ENCODE measurements at places on chromosomes 6 and 20.

DNA sequence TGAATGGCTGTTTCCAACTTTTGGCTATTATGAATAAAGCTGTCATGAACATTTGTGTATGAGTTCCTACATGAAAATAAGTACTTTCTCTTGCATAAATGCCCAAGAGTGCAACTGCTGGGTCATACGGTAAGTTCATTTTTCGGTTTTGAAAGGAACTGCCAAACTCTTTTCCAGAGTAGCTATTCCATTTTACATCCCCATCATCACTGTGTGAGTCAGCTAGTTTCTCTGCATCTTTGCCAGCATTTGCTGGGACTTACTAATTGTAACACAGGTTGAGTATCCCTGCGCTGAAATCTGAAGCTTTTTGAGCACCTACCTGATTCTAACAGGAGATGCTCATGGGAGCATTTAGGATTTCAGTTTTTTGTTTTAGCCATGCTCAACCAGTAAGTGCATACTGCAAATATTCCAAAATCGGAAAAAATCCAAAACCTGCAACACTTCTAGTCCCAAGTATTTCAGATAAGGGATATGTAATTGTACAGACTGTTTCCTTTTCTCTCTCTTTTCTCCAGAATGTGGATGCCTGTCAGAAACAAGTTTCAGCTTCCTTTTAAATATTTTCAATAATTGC is 118.4 kb downstream of the DTNBP1 start:
- no peak for DNase-seq

- no peak for DNase-seq
Measured at GRCh38 chr6:116631379-116631990, 15.2 kb downstream of the RSPH4A start.

GRCh38 chr6:3937438-3937837 is 88.3 kb downstream of the FAM50B start:
- no peak for DNase-seq

DNA sequence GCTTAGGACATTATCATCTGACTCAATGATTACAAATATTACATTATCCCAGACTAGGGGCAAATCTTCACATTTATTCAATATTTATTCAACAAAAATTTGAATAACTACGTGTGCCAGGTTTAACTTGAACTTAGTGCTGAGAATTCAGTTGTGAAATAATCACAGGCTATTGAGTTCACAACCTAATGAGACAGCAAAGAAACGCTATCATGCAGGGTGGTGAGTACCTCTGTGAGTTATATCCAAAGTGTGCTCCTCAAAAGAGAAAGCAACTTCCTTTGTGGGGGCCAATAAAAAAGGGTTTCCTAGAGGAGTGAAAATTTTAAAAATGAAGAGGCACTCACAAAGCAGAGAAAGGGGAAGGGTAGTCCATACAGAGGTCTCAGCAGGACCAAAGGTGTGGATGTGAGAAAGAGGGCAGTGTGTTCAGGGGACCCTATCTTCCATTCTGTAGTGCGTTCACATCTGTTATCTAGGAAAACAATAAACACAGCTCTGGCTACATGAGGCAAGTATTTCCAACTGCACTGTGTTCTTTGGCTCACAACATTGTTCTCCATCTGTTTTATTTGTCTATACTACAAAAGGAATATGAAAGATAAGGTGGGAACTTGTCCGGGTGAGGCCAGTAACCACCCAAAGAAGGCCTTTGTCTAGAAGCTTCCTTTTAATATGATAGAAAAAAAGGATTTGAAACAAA is 155.4 kb upstream of the MARCKS start:
- no peak for DNase-seq

DNA sequence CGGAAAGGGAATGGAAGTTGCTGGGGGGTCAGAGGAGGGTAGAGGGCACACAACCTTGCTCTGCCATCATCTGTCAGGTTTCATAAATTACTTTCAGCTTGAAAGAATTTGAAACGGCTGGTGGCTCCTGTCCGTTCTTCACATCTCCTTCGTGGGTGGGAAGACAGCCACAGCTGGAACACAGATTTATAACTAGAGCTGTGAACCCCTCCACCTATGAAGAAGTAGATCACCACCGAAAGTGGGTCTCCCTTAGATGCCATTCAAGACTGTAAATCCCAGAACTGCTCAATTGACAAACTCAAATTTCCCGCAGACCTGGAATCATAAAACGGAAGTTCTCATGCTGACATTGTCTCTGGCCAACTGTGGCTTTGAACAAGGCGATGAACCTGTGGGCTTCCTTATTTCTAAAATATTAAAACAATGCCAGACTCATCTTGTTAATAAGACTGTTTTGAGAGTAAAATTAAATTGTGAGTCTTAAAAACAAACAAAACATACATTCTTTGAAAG is 65.3 kb downstream of the BTBD3 start:
- DNase-seq = no peak

- no peak for DNase-seq
Measured at GRCh38 chr6:157494132-157494710, 113.2 kb downstream of the ZDHHC14 start.

- no peak for DNase-seq
Measured at GRCh38 chr6:119079283-119079809, 882 bp upstream of the FAM184A start.

GRCh38 chr6:77245026-77245425 is 218.3 kb downstream of the HTR1B start:
- DNase-seq = no peak

GRCh38 chr6:13883966-13884365 is 40.8 kb upstream of the RNF182 start:
- no peak for DNase-seq

DNA sequence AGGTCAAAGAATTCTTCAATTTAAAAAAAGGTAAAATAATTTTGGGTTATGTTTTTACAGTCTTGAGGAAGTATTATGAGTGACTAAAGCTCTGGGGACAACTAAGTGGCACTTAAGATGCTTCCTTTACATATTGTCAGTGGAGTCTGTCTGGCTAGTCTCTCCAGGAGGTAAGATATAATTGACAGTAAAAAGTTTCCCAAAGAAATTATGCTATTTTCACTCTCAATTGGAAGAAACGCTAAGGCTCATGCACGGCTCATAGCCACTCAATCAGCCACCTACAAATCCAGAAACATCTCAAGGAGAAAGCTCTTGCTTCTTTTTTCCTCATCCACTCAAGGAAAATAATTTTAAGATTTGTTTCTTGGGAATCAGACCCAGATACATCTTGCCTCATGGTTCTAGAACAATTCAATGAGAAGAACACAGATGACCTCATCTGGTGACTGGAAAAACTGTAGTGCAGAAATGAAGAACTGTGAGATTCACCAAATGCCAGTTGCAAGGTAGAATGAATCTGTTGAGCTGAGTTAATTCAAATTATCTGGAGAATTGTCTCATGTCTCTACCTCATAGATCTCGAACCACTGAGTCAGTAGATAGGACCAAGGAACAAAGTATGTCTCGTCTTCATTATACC is 252.9 kb downstream of the TPBG start:
- no peak for DNase-seq

GRCh38 chr6:155276638-155277037 is 12.8 kb downstream of the CLDN20 start:
- no peak for DNase-seq

- DNase-seq = no peak
Measured at GRCh38 chr20:64230461-64231145, 24.9 kb upstream of the PCMTD2 start.

DNA sequence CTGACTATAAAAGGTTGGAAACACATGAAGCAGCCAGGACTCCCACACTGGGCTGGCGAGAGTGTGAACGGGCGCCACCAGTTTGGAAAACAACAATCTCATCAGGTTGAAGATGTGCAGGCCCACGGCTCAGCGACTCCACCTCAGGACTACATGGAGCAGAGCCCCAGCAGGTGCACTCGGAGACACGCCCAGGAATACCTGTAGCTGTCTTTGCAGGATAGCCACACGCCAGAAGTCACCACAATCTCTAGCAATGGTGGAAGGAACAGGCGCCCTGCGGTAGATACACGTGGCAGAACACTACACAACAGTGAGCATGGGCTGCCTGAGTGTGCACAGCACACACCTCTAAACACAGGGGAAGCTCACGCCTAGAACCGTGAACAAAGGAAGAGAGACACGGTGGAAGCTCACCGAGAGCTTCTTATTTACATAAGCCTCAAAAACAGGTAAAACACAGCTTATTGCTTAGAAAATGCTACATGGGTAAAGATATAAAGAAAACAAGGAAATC is 28.7 kb upstream of the RPS6KA2 start:
- no peak for DNase-seq

GRCh38 chr20:49758781-49759180 is 45.1 kb upstream of the B4GALT5 start:
- DNase-seq = no peak

- DNase-seq = no peak
Measured at GRCh38 chr6:108805611-108806167, 42.5 kb upstream of the ARMC2 start.

DNA sequence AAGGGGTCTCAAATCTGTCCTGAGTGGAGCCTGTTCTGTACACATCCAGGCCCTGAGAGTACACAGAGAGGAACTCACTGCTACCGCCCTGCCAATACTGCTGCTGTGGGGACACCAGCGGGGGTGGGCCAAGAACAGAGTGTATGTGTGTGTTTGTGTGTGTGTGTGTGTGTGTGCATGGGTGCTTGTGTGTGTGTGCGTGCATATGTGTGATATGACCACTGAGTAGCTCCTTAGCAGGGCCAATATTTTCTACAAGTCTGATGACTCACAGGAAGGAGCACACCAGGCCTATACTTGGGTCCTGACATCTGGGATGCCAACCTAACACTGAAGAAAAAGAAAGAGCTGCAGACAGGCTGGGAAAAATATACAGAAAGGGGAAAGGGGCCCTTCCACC is 1.4 kb downstream of the RAET1E start:
- no peak for DNase-seq

GRCh38 chr20:51889466-51889865 is 87.1 kb upstream of the SALL4 start:
- no peak for DNase-seq

- DNase-seq = no peak
Measured at GRCh38 chr6:164151161-164152120, 736.9 kb downstream of the QKI start.

- DNase-seq = peak; percentile 90
Measured at GRCh38 chr6:28161410-28162079, 19.9 kb downstream of the ZKSCAN8 start.

GRCh38 chr6:39059496-39060310 is 11.1 kb downstream of the GLP1R start:
- DNase-seq = no peak

GRCh38 chr20:14512839-14513238 is 175.4 kb upstream of the FLRT3 start:
- DNase-seq = no peak

DNA sequence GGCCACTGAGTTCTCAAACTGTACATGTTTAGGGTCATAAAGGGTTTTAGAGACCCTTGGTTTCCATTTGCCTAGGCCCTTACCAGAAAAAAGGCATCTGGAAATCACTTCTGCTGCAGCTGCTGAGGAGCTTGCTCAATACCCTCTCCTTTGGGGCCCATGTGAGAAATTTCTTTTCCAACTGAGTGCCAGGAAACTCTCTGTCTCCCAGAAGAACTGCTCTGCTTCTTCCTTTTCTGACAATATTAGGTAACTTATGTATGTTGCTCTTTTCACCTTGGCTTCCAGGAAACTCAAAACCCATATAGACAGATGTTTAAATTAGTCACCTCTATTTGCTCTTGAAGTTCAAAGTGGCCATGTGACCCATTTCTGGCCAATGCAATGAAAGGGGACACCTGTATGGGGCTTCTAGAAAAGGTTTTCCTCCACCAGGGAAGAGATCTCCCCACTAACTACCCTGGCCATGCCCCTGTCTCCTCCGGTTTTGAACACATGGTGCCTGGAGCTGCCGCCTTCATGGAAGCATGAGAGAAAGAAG is 121.6 kb downstream of the PREX1 start:
- no peak for DNase-seq

DNA sequence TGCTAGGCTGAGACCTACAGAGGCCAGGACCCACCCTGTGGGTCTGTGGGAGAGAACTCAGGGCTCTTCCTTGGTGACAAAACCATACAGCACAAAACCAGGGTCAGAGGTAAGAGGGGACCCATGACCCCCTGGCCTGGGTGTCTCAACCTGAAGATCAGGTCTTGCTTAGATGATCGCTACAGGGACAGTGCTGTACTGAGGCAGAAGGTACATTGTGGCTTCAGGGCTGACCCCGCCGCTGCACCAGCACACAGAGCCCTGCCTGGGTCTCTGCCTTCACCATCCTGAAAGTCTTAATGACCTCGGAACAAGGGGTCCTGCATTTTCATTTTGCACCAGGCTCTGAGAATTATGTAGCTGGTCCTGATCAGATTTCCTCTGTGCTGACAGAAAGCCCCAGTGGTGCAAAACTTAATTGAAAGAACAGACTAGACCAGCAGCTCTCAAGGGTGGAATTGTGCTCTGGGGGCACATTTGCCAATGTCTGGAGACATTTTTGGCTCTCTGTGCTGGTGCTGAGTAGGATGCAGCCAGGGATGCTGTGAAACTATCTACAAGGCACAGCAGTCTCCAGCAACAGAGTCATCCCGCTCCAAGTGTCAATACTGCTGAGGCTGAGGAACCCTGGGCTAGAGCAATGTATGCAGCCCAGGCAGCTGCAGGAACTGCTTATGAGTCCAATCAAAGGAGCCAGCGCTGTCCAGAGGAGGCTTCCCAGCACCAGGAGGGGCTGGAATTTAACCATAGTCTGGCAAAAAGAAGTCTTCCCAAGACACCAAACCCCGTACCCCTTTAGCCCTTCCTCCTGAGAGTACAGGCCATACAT is 254.9 kb downstream of the ERMARD start:
- no peak for DNase-seq

DNA sequence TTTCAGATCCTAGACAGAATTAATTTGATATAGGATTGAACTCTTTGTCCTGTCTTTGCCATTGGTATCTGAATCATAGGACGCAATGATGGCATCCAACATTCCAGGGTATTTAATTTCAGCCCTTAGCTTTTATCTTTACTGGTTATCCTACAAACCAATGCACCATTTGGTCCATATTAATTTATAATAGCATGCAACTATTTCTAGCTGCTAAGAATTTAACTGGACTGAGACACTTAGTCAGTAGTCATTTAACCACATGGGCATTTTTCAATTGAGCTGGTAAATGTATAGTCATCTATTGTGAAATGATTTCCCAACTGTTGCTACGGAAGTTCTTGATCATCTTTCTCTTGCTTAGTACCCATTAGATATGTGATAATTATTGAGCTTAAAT is 141.1 kb downstream of the CD164 start:
- DNase-seq = no peak

GRCh38 chr6:65088575-65088974 is 618.5 kb downstream of the EYS start:
- no peak for DNase-seq

GRCh38 chr20:49426873-49427272 is 55.6 kb downstream of the KCNB1 start:
- no peak for DNase-seq

DNA sequence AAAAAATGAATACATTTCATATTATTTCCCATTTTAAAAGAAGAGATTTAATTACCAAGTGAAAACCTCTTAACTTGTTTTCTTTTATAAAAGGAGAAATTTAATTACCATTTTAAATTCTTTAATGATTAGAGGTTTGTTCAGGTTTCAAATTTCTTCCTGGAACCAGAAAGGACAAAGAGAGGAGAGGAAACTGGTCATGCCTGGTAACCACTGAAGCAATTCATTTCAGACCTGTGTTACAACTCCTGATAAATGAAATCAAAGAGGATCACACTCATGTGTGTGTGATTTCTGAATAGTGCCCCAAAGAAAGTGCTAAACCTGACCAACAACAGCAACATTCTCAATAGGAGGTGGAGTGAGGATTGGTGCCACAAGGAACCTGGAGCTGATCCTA is 12.6 kb upstream of the SLPI start:
- no peak for DNase-seq

All from stimulated activated naive CD8-positive, alpha-beta T cell treated with anti-CD3 and anti-CD28 coated beads, Interleukin-15, amount 100 ng/mL, for 72 hours (primary cell).